ENCODE measurements at places on chromosomes 6 and 20. TPM values are rescaled to one million over a fixed set of nuclear protein-coding genes. Genes with fewer than 3 reads are reported as not detected.

KIAA1755 gene
- total RNA-seq, result not detected

HLA-DOB gene
- 2.7 TPM for total RNA-seq

DNA sequence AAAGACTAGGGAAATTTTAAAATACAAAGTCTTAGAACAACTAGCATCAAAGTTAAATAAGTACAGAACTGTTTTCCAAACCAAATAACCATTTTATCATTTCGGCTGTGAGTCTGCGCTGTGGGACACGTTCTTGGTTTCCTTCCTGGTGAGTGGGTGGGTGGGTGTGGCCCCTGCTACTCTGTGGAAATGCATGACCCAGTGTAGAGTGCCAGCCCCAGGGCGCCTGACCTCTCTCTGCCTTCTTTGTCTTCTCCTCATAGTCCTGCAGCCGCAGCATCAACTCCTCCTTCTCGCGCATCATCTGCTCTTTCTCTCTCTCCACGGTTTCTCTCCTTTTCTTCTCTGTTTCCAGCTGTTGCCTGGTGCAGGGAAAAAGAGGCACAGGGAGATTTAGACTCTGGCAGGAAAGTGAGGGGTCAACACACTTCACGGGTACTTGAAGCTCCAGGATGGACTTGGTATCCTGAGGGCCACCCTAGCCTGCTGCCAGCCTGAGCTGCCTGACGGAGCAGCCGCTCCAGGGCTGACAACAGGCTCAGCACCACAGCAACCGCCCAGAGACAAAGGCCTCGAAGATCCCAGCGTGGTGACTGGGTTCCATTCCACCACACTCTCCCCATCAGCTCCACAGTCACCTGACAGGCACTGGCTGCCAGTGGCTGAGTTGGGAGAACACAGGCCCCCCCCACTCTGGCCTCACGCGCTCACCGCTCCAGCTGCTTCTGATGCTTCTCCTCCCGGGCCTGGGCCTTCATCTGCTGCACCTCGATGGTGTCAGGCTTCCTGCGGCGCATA lies 48.4 kb downstream of the EZR start:
- DNase-seq, result no peak

GRCh38 chr6:83511266-83511665 lies 1.1 kb upstream of the PRSS35 start:
- no peak for DNase-seq

- no peak for DNase-seq
Observed at GRCh38 chr20:2210646-2211552, 84.9 kb upstream of the TGM3 start.

MLN gene
- total RNA-seq, result not detected

DNA sequence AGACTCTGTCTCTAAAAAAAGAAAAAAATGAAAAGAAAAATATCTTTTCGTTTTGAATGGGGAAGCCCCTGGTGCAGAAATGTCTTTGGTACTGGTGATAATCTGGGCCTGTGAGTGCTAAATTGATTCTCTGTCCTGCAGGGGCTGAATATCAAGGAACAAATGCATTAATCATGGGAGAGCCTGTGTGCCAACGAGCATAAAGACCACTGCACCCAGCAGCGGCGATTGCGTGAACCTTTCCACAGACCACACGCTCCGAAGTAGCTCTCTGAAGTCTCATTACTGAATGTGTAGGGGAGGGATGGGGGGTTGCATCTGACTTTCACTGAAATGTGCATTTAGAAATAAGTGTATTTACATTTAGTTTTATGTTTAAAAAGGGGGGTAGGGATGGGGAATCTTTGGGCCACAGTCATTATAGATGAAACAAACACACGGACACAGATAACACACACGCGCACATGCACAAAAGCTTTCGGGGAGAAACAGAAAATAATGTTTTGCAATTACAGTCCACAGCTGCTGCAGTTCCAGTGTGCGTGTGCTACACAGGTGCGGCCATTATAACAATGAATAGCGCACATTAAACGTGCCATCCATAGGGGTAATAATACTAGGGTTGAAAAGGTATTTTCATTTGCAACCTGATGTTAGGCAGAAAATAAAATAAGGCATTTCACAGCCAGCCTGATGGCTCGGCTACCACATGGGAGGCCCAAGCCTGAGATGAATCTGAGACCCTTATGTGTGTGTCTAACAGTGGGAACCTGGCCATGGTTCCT lies 154.0 kb downstream of the MBOAT1 start:
- no peak for DNase-seq

PHACTR2 gene
- 24.2 TPM for total RNA-seq

DNA sequence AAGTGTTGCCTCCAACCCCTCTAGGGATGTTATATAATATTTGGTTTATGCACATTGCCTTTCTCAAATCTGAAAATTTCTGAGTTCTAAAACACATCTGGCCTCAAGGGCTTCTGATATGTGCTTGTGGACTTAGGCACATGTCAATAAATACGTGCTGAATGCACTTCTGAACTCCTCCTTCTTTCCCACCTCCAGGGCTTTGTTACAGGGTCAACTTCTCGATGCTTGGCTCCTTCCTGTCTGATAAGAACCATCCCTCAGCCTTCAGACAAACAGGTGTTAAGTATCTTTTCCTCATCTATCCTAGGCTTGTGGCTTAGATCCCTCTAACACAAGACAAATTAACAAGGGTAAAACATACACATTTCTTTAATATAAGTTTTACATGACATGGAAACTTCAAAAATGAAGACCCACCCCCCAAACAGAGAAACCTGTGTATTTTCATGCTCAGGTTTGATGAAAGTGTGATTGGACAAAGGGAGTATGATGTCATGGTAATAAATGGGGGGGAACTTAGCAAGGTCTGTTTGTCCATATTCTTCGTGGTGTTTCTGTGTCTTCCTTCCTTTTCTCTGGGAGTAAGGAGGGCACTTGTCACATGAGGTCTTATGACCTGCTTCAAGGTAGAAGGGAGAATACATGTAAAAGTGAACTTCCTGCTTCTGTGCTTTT lies 326.9 kb downstream of the CD83 start:
- no peak for DNase-seq

- DNase-seq, result no peak
Observed at GRCh38 chr6:143098054-143098671, 37.5 kb downstream of the AIG1 start.

GRCh38 chr6:73560182-73560732 lies 39.4 kb upstream of the EEF1A1 start:
- no peak for DNase-seq

DNA sequence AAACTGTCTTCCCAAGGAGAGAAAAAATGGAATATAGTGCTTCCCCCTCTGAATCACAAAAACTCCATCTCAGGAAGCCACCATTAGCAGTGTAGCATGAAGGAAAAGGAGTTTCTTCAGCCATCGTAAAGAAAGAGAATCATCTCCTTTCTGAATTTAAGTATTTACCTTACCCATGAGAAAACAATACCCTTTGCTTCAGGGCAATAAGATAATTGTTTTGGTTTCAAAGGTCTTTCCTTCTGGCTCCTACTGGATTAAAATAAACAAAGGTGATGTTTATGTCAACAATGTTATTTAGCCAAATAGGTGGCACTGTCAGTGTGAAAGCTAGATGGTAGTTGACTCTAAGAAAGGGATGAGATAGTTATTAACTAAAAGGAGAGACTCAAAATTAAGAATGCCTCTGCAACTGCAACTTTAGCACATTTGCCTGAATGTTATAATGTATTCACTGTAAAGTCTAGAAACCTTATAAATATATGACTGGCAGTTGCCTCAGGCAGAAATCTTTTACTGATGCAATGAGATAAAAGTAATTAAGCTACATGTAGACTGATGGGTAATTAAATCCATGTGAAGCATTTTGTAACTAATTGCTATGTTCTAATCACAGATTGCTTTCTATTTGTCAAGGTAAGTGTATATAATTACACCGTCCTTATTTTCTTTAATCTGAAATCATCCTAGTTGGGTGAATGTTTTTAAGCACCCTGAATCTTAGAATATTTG lies 399.0 kb downstream of the CDKAL1 start:
- no peak for DNase-seq

DNA sequence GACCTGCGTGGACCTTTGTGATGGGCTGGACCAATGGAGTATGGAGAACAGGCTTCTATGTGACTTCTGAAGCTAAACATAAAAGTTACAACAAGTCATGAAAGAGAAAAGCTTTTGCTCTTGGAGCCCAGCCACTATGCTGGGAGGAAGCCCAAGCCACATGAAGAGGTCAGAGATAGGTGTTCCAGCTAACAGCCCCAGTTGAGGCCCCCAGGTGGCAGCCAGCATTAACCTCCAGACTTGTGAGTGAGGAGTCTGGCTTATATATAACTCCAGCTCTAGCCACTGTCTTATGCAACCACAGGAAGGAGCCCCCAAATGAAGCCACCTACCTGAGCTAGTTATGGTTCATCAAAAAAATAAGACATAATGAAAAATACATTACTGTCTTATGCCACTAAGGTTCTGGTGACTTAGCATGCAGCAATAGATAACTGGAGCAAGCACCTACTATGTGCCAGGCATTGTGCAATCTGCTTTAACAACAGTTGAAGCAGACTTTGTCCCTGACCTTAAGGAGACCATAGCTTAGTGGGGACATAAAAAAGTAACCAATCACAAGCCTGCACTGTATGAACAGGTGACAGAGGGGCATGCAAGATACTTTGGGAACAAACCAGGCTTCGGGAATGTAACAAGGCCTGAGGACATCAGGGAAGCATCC lies 599.6 kb downstream of the PTPRT start:
- DNase-seq, result no peak

TCEA2 gene
- 57.4 TPM for total RNA-seq

GRCh38 chr6:148441454-148441911 lies 98.8 kb downstream of the SASH1 start:
- DNase-seq, result no peak

- DNase-seq, result no peak
Observed at GRCh38 chr6:5050009-5050408, 35.1 kb upstream of the PPP1R3G start.

- no peak for DNase-seq
Observed at GRCh38 chr6:167795874-167796191, 30.9 kb upstream of the AFDN start.

PAK5 gene
- not detected for total RNA-seq

- no peak for DNase-seq
Observed at GRCh38 chr6:127786109-127786508, 114.7 kb downstream of the THEMIS start.

SLC24A3 gene
- not detected for total RNA-seq

- no peak for DNase-seq
Observed at GRCh38 chr6:12911427-12911826, 194.9 kb downstream of the PHACTR1 start.

LIME1 gene
- total RNA-seq, result 138 TPM

ZBTB12 gene
- total RNA-seq, result 3.3 TPM

DPPA5 gene
- not detected for total RNA-seq

DNA sequence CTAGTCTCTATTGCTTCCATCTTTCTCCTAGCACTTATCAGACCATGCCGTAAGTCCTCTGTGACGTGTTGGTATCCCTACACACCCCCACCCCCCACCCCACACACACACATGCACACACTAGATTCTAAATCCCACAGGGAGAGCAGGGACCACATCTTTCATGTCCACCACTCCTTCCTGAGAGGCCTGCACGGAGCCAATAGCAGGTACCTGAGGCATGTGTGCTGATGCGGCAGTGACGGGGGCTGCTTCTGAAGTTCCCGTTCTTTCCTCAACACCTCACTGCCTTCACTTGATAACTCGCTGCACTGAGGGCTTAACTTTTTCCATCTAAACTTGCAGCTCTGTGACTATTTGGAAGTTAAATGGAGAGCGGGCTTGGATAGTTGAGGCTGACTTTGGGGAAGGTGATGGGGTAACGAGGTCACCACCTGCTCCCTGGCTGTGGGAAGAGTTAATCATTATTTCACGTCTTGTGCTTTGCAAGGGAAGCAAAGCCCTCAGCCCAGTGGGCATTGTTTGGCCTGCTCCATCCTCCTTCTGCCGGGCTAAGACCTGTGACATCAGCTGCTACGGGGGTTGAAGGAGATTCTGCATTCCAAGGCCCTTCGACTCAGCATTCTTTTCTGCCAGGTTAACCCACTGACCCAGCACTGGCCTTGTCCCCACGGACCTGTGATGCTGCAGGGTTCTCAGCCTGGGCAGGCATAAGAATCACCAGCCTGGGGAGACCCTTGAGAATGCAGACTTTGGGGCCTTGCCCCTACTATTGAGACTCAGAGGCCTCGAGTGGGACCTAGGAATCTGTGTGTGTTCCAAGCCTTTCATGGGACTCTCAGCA lies 187.8 kb downstream of the ANKRD60 start:
- DNase-seq, result no peak

- DNase-seq, result peak; percentile 75
Observed at GRCh38 chr6:111737065-111737521, 131.4 kb upstream of the TRAF3IP2 start.

OR2B2 gene
- total RNA-seq, result not detected

DNA sequence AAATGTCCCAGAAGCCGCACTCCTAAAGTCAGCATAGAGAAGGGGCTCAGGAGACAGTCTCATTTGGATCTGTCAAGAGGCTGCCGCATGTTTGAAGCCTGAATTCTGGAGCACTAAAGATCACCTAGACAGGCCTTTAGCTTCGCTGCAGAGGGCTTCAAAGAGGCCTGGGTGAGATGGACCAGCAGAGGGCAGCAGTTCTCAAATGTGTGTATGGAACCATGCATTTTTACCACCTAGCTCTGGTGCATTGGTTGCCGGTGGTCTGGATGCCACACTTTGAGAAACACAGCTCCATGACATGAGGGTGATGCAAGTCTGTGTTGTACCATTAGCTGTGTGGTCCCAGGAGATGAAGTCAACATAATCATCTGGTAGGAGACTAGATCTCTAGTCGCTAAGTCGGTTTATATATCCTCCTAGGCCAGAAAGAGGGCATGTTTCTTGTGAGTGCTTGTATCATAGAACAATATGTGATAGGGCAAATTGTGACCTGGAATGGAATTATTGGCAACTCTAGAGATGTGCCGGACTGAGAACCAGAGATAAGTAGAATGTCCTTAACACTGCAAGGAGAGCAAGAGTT lies 64.8 kb downstream of the KIAA0319 start:
- peak; percentile 84 for DNase-seq

DNA sequence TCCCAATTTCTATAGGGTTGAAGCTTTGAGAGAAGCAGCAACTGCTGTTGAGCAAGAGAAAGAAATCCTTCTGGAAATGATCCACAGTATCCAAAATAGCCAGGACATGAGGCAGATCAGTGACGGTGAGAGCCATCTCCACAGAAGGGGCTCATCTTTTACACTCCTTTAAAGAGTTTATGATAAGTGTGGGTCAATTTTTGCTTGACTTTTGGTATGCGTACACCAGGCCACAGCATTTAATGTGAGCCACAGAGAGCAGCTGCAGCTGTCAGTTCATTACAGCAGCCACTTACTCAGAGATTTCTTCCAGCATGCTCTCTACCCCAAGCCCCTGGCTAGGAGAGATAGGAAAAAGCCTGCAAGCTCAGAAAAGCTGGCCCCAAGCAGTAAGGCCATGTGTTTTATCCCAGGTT lies 9.9 kb downstream of the BAG2 start:
- no peak for DNase-seq

GRCh38 chr6:129008591-129008990 lies 125.7 kb downstream of the LAMA2 start:
- no peak for DNase-seq

DNA sequence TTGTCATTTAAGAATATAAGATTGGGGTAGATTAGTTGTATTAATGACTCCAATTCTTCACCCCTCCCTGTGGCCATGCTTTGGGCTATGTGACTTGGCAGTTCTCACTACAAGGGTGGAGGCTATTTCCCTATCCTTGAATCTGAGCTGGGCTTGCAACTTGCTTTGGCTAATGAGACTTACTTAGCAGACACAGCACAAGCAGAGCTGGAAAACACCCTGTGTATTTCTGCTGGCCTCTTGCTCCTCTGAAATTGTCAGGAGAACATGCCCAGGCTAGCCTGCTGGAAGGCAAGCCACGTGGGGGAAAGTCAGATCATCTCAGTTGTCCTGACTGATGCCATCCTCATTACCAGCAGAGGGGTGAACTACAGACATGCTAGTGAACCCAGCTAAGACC lies 126.5 kb upstream of the HDGFL1 start:
- DNase-seq, result no peak

All from activated CD8-positive, alpha-beta memory T cell treated with anti-CD3 and anti-CD28 coated beads, Interleukin-2, amount 10 ng/mL, durations not matched to agents 7 days and 5 days (primary cell).